T-helper 2 cell treated with Interferon-gamma antibody and Interleukin-4, amounts not matched to agents 5 μg/mL and 100 μg/mL, for 36 hours (primary cell): ENCODE measurements at places on chromosomes 6 and 20.

DNA sequence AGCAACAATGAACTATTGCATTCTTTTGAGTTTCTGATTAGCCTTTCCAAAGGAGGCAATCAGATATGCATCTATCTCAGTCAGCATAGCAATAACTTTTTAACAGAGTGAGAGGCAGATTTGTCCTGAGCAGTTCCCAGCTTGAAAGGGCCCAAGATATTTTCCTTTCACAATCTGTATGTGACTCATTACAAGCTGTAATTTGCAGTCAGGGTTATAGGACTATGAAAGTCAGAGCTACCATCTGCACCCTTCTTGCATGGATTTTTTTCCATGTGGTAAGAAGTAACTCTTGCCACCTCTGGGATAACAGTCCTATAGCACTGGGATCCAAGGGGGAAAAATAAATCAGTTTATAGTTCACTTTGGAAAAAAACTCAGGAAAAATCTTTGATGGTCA is 318.2 kb upstream of the RGS17 start:
- no peak for DNase-seq
- H3K27ac ChIP-seq, result no peak overlapping the region
- no peaks in the 10 kb centered on the region for H3K4me1 ChIP-seq
- no peak overlapping the region for H3K4me3 ChIP-seq
- no peaks in the 10 kb centered on the region for H3K36me3 ChIP-seq

DNA sequence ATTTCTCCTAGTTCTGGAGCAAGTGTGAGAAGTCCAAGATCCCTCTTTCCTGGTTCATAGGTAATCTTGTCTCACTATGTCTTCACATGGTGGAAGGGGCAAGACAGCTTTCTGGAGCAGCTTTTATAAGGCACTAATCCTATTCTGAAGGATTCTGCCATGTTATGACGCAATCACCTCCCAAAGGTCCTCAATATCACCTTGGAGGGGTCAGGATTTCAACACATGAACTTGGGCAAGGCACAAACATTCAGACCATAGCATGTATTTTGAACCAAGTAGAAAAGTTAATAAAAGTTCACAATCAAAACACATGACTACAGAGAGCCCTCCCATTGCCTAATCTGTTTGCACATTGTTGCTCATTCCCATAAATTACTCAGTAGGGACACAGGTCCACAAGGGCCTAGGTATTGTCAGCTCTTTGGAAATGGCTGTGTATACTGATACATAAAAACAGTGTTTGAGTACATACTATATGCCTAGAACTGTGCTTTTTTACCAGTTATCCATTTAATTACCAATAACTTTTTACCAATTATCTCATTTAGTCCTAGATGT is 11.3 kb upstream of the TRDN start:
- no peaks in the 10 kb centered on the region for H3K27me3 ChIP-seq
- no peak overlapping the region for H3K4me3 ChIP-seq
- H3K27ac ChIP-seq, result no peak overlapping the region
- H3K36me3 ChIP-seq, result no peaks in the 10 kb centered on the region

DNA sequence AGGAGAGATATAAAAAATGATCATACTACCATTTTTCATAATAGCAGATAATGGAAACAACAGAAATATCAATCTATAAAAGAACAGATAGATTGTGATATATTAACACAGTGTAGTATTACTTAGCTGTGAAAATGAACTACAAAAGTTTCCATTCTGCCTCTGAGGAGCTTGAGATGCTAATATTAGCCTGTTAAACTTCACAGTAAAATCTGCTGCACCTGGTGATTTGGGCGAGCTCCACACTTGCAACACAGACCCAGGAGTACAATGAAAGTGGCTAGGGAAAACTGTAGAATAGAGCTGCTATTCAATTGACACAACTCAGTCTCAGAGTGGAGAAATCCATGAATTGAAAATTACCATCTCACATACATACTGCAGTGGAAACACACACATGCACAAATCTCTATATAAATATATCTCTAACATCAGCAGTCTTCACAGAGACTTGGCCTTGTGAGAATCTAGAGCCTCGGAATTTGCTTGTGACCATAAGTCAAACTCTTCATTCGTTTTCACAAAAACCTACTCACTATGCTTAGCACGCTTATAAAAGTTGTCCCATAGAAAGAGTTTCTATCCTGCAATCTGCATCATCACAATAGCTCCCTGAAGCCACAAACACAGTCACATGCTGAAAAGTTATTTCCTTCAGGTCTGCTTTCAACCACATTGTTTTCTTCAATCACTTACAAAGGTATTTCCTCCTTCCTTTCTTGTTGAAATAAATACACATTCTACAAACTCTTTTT is 133.0 kb downstream of the PAK5 start:
- no peaks in the 10 kb centered on the region for H3K4me1 ChIP-seq
- no peaks in the 10 kb centered on the region for H3K36me3 ChIP-seq
- DNase-seq, result no peak
- no peak overlapping the region for H3K4me3 ChIP-seq
- H3K27ac ChIP-seq, result no peak overlapping the region
- H3K27me3 ChIP-seq, result no peaks in the 10 kb centered on the region

DNA sequence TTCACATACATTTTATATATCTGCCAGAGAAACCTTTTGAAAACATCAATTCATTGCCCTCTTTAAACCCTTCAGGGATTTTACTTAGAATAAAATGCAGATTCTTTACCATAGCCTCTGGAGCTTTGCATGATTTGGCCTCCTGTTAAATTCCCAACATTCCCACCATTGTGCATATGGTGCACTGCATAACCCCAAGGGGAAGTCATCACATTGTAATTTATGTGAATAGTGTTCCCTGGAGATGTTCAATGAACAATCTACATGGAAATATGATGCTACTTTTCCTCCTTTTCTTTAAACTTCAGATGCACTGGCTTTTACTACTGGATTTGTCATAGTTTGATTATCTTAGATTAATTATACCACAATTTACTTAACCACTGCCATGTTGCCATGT is 94.7 kb downstream of the PHF3 start:
- H3K4me3 ChIP-seq, result no peak overlapping the region
- no peaks in the 10 kb centered on the region for H3K27me3 ChIP-seq
- no peaks in the 10 kb centered on the region for H3K4me1 ChIP-seq

DNA sequence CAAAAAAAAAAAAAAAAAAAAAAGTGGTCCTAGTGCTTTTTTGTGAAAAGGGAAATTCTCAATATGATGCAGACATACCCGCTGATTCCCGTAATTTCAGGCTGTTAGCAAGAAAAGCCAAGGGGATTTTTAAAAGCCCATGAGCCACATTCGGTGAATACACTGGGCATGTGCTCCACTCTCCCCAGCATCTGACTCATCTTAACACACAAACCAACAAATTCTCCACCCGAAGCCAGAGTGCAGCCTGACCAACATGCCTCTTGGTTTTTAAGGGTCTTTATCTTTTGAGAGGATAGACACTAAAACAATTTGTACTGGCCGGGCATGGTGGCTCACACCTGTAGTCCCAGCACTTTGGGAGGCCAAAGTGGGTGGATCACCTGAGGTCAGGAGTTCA is 45.5 kb upstream of the CD83 start:
- peaks cover 2% of the 10 kb centered on the region for H3K36me3 ChIP-seq
- H3K27me3 ChIP-seq, result no peaks in the 10 kb centered on the region
- H3K4me3 ChIP-seq, result no peak overlapping the region
- peak; percentile 46 for DNase-seq
- peaks cover 35% of the 10 kb centered on the region for H3K4me1 ChIP-seq

DNA sequence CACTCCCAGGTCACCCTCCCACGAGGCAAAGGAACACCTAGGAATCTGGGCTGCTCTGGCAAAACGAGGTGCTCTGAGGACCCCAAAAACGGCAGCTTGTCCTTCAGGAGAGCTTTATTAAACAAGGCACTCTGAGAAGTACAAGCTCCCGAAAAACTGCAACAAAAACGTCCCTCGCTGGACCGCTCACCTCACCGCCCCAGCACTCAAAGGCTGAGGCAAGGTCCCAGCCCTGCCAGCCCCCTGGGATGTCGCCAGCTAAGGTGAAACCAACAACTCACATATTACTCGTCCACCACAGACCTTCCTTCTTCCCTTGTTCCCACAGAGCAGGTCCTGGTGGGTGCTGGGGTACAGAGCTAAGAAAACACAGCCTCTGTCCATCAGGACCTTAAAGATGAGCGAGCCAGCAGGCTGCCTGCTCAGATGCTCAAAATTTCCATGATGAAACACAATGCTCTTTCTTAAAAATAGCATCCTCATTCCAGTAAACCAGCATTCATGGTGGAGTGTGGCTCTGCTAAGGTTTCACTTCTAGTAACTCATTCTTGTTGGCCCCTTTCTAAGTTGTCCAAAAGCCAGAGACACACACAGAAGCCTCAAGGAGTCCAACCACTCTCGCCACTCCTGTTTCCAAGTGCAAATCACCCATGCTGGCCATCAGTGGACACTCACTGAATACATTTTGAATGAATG is 35.9 kb downstream of the ATP9A start:
- no peaks in the 10 kb centered on the region for H3K36me3 ChIP-seq
- no peak overlapping the region for H3K27ac ChIP-seq
- peaks cover 6% of the 10 kb centered on the region for H3K4me1 ChIP-seq
- peak; percentile 29 for DNase-seq
- no peaks in the 10 kb centered on the region for H3K27me3 ChIP-seq

DNA sequence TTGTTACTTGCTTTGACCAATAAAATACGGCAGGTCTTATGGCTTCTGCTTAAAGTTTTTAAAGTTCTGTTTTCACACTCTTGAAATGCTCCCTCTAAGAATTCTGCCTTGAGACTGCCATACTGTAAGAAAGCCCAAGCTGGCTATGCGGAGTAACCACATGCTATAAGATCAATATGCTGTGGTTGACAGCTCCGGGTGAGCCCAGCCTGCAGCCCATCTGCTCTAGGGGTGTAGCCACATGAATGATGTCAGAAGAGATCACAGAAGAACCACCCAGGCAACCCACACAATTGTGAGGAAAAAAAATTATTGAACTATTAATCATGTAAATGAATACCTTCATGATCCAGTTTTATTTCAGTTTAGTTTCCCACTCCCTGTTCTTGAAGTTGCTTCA is 26.1 kb upstream of the SH3BGRL2 start:
- DNase-seq, result no peak
- no peaks in the 10 kb centered on the region for H3K4me1 ChIP-seq
- no peak overlapping the region for H3K27ac ChIP-seq
- H3K4me3 ChIP-seq, result no peak overlapping the region
- no peaks in the 10 kb centered on the region for H3K36me3 ChIP-seq
- no peaks in the 10 kb centered on the region for H3K27me3 ChIP-seq

GRCh38 chr6:55705451-55706440 is 126.8 kb upstream of the HMGCLL1 start:
- no peaks in the 10 kb centered on the region for H3K4me1 ChIP-seq
- H3K36me3 ChIP-seq, result no peaks in the 10 kb centered on the region
- no peak overlapping the region for H3K27ac ChIP-seq

DNA sequence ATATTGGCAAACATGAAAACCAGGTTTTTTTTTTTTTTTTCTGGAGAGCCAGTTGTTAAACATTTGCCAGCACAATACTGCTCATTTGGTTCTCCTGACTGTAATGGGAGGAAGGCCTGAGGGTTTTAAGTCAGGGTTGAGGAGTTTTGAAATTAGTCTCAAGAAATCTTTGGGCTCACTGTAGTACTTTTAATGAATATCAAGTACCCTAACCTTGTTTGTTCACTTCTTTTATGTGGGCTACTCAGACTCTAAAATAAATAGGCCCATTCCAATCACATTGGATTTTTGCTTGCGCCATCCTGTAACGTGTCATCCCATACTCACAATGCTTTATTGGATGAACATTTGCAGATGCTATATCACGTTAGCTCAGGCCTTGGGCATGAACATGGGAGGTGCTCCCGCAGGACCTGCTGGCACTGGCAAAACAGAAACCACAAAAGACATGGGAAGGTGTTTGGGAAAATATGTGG is 146.9 kb downstream of the DNAH8 start:
- DNase-seq, result no peak
- no peaks in the 10 kb centered on the region for H3K36me3 ChIP-seq
- H3K27ac ChIP-seq, result no peak overlapping the region
- no peaks in the 10 kb centered on the region for H3K4me1 ChIP-seq
- no peak overlapping the region for H3K4me3 ChIP-seq

GRCh38 chr6:148175550-148176188 is 167.0 kb upstream of the SASH1 start:
- H3K4me3 ChIP-seq, result no peak overlapping the region
- no peak overlapping the region for H3K27ac ChIP-seq
- peaks cover 3% of the 10 kb centered on the region for H3K27me3 ChIP-seq
- no peaks in the 10 kb centered on the region for H3K4me1 ChIP-seq
- no peak for DNase-seq
- no peaks in the 10 kb centered on the region for H3K36me3 ChIP-seq

DNA sequence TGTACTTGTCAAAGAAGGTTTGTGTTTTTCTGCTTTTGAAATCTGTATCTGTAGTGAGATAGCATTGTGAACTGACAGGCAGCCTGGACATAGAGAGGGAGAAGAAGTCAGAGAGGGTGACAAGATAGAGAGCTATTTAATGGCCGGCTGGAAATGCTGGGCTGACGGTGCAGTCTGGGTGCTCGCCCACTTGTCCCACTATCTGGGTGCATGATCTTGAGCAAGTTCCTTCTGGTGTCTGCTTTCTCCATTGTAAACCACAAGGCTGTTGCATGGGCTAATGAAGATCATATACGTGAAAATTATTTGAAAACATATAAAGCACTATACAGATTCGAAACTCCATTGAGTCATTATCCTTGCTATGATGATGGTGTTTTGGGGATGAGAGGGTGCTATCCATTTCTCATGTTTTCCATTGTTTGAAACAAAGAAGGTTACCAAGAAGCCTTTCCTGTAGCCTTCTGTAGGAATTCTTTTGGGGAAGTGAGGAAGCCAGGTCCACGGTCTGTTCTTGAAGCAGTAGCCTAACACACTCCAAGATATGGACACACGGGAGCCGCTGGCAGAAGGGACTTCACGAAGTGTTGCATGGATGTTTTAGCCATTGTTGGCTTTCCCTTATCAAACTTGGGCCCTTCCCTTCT is 18.4 kb downstream of the CD83 start:
- H3K27ac ChIP-seq, result no peak overlapping the region
- H3K27me3 ChIP-seq, result no peaks in the 10 kb centered on the region
- no peak for DNase-seq
- H3K36me3 ChIP-seq, result peaks cover 42% of the 10 kb centered on the region
- no peak overlapping the region for H3K4me3 ChIP-seq
